ENCODE measurements at places on chromosomes 12 and 14.

GRCh38 chr12:42446761-42447160 is 120.8 kb downstream of the PPHLN1 start:
- DNase-seq: no peak

DNA sequence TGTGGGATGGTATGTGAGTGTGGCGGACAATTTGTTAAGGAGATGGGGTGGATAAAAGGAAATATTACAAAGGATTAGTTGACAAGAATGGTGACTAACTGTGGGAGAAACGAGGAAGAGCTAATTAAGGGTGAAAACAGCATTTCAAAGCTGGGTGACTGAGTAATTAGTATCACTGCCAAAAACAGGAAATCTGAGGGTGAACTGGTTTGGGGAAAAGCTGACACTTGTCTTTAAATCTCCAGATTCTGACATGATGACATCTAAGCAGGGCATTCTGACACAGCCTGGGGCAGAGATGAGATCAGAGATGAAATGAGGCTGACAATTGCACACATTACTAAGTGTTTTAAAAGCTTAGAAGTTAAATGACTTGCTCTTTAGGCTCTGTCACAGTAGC is 42.4 kb upstream of the CCDC175 start:
- DNase-seq: no peak

DNA sequence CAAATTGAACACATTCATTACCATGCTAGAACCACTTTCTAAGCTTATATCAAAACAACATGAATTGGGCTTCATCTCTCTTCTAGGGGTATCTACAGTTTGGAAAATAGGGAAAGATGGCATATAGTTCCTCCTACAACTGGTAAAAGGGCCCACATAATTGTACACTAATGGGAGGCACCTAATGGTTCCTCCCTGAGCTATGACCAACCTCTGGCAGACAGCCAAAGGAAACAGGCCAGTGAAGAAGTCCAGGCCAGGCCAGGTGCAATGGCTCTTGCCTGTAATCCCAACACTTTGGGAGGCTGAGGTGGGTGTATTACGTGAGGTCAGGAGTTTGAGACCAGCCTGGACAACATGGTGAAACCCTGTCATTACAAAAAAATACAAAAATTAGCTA is 23.2 kb upstream of the APOF start:
- no peak for DNase-seq

DNA sequence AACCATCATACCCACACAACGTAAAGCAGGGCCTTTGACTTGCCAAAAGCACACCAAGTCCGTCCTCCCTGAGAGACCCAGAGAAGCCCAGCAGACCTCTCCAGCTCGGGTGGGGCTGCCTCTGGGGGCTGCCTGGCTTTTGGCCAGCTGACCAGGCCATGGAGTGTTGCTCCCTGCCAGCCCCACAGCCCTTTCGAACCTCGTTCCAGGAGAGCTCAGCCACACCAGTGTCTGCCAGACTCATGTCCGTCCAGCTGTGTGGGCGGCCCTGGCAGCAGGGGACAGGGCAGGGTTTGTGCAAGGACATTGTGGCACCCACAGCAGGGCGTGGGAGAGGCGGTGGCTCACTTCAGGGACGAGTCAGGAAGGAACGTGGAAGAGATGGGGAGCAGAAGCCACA is 22.6 kb upstream of the IRF2BPL start:
- DNase-seq: no peak

DNA sequence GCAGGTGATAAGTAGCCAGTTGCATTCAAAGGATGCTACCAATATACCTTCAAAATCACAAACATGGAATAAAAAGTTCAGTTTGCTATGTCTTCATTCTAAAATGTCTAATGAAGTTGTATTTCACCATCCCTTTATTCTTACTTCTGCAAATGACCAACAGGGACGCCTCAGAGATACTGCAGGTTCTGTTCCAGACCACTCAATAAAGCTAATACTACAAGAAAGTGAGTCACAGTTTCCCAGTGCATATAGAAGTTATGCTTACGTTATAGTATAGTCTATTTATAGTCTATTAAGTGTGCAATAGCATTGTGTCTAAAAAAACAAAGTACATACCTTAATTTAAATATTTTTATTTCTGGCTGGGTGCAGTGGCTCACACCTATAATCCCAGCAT is 29.3 kb upstream of the EIF5 start:
- DNase-seq: no peak

GRCh38 chr14:101193106-101193844 is 289.8 kb upstream of the RTL1 start:
- no peak for DNase-seq

- no peak for DNase-seq
Measured at GRCh38 chr12:65694130-65694529, 130.2 kb upstream of the HMGA2 start.

DNA sequence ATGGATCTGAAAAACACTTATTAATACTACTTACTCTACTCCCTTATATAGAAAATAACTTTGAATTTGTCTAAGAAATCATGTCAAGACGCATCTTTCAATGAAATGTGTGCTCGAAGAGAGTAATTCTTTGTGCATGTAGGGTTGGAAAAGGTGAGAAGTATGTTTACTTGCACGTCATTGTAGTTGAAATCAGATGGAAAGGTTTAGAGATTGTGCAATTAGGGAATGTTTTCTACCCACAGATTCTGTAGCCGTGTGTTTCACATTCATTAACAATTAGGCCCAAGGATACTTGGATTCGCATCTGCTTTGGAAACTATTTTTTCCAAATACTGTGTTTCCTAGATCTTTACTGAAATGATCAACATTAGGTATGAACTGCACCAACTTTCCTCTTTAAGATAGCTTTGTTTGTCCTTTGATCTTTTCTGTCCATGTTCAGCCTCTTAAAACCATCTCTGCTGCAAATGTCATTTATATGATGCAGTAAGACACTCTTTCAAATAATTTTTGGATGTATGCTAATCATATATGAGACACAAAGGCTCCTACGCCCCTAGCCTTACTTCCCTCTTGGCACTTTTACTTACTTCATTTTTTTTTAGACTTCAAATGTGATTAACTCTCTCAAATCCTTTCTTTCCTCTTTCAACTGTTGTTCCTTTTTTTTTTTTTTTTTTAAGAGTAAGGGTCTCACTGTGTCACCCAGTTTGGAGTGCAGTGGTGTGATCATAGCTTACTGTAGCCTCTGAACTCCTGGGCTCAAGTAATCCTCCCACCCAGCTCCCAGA is 58.0 kb upstream of the PSMA6 start:
- DNase-seq: no peak

DNA sequence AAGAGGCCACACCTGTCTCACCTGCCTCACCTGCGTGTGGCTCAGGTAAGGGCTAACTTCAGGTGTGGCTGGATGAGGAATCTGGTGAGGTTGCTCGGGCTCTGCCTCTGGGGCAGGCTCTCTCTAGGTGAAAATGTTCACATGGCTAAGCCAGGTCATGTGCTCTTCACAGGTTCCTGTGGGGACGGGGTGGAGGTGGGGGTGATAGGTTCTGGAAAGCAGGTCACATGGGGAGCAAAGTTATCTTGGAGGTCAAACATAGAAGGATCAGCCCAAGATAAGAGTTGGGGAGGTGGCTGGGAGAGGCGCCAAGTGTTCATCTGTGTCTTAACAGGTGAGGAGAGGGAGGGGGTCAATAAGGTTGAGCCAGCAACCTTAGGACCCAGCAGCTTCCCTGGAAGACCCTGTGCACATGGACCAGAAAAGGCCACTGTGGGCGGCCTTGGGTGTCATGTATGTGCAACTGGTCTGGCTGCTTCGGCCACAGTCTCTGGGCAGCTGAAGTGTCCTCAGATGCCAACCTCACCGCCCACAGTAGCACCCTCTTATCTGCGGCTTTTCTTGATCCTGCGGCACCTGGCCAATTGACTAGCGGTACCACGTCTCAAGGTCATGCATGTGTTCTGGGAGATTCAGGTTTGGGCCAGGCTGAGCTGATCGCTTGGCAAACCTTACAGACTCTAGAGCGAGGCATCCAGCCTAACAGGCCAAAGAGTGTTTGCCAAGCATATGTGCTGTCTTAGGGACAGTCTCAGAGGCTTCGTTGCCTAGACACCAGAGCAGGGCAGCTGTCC is 60.5 kb downstream of the CACNA1C start:
- DNase-seq: no peak

DNA sequence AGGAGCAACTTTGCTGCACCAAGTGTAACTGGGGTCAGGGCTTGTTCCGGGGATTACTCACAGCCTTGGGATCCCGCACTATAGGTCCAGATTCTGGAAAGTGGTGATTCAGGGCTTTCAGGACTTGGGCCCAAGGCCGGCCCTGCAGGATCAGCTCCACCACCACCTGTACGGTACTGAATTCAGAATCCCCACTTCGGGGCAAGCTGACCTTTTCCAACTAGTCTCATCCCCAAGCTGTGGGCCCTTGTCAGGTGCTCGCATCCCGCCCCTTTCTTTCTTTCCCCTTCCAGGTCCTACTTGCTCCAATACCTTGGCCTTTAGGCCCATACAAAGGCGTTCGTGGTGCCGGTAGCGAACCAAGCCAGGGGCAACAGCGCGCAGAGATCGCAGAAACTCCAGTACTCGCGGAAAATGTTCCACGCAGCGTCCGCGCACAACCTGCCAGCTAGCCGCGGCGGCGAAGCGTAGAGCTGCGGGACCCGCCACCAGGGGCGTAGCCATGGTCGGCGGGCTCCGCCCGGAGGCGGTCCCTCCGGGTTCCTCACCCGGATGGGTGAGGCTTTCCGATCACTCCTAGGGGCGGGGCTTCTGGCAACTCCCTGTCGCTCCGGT is 487 bp downstream of the TINF2 start:
- DNase-seq: peak; percentile 93

GRCh38 chr12:52052468-52053186 is 1.4 kb downstream of the NR4A1 start:
- DNase-seq: peak; percentile 39

DNA sequence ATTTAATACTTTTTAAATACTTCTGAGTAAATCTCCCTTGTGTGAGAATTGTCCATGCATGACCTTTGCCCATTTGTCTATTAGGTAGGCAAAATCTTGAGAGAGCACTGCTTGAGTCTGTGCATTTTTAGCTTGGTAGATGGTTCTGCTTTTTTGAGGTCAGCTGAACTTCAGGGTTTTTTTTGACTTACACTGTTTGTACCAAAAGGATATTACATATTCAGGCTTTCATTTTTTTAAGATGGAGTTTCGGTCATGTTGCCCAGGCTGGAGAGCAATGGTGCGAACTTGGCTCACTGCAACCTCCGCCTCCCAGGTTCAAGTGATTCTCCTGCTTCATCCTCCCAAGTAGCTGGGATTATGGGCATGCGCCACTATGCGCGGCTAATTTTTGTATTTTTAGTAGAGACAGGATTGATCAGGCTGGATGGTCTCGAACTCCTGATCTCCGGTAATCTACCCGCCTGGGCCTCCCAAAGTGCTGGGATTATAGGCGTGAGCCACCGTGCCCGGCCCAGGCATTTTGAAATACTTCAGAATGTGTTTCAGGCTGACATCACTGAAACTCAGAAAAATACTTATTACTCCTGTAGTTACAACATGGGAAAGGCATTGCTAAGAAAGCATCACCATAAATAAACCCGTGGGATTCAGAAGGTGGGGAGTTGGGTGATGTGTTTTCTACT is 11.1 kb downstream of the RASSF3 start:
- no peak for DNase-seq

DNA sequence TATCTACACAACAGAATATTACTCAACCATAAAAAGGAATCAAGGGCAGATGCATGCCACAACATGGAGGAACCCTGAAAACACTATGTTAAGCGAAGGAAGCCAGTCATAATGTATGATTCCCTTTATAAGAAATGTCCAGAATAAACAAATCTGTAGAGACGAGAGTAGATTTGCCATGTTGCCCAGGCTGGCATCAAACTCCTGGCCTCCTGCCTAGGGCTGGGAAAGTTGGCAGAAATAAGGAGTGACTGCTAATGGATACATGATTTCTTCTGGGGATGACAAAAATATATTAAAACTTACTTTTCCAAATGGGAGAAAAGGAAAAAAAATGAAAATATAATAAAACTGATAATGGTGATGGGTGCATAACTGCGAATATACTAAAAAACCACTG is 10.9 kb downstream of the CLIP1 start:
- no peak for DNase-seq

- DNase-seq: no peak
Measured at GRCh38 chr12:91467686-91468085, 285.1 kb upstream of the DCN start.

DNA sequence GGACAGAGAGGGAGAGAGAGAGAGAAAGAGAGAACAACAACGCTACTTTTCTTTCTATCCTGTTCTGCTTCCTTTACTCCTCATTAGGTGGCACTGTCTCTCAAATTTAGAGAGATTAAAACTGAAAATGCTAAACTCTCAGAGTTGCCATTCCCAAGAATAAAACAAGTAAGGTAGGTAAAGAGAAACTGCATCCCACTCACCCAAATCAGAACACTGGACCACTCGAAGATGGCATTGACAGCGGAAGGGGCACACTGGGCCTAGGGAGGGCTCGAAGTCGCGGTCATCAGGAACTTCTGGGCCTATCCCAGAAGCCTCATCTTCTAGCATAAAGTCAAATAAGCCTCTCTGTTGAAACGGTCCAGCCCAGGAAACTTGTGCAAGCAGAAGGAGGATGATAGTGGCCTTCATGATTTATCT is 4.5 kb downstream of the DCN start:
- DNase-seq: no peak

- no peak for DNase-seq
Measured at GRCh38 chr14:92557544-92557912, 43.9 kb downstream of the RIN3 start.

- no peak for DNase-seq
Measured at GRCh38 chr12:115774148-115774895, 503.2 kb downstream of the MED13L start.

DNA sequence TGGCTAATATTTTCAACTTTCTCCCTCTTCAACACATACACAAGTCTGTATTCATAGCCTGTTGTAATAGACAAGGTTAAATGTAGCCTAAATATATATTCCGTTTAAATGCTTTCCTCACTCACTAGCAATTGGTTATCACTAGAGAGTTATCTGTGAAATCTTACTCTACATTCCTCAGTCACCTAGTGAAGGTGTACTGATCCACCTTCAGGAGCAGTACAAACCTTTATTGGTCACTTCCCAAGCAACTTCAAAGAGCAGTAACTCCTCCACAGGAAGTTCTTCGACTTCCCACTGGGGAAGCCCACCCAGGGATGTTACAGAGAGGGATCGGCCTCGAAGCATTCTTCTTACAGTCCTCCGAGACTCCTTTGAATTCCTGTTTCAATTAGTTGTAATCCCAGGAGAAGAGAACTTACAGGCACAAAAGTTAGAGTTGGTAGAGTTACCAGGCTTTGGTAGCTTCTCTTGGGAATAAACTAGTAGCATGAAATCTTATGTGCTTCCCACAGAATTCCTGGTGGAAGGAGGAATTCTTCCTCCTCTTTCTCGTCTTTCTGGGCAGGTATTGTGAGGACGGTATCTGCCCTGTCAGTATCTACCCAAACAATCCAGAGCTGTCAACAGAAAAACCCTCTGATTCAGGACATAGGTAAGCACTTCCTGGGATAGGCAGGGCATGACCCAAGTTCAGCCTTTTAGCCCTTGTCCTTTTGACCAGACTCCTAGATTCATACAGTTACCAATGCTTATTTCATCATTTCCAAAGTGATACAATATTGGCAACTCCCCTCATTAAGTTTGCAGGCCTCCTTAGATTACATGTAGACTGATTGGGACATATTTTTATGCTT is at the start of gene GYS2:
TSS of gene GYS2 (minus strand) at position 603 of the 857 bp plus-strand sequence. CDS start at position 348, 255 bp downstream.
- DNase-seq: no peak

Data from naive thymus-derived CD8-positive, alpha-beta T cell (primary cell).